ENCODE measurements at places on chromosomes 2 and 18. TPM values are rescaled to one million over a fixed set of nuclear protein-coding genes. Genes with fewer than 3 reads are reported as not detected.

The CELF4 gene
- total RNA-seq, result 0.10 TPM

The HTR2B gene
- total RNA-seq, result 0.08 TPM

The FOXD4L1 gene
- total RNA-seq, result 0.40 TPM

The RRM2 gene
- total RNA-seq, result 198 TPM

The RAB6C gene
- not detected for total RNA-seq

The TUBB6 gene
- 188 TPM for total RNA-seq

The KIF5C gene
- total RNA-seq, result 0.43 TPM

The LBX2 gene
- 4.2 TPM for total RNA-seq

The TTC39C gene
- total RNA-seq, result 11.3 TPM

The G6PC2 gene
- not detected for total RNA-seq

The LCT gene
- total RNA-seq, result 0.03 TPM

The REEP1 gene
- 0.67 TPM for total RNA-seq

The SERPINB10 gene
- total RNA-seq, result not detected

The FOXI3 gene
- total RNA-seq, result not detected

The CSRNP3 gene
- total RNA-seq, result not detected

The ETAA1 gene
- total RNA-seq, result 9.9 TPM

The LYG1 gene
- 1.4 TPM for total RNA-seq

The RAD51AP2 gene
- not detected for total RNA-seq

The RNU2-63P gene
- total RNA-seq, result not detected

The RAPH1 gene
- 6.4 TPM for total RNA-seq

The ARHGAP28 gene
- 0.07 TPM for total RNA-seq

The C2orf72 gene
- 7.9 TPM for total RNA-seq

The ITGA4 gene
- 2.0 TPM for total RNA-seq

The DAPL1 gene
- total RNA-seq, result not detected

The EML6 gene
- 1.0 TPM for total RNA-seq

The ALKAL2 gene
- total RNA-seq, result not detected

The ABCB11 gene
- 0.01 TPM for total RNA-seq

The IL1A gene
- total RNA-seq, result 0.16 TPM

The DHRS9 gene
- total RNA-seq, result 2.8 TPM

Measured in A549 treated with CORT108297 at 1 μM for 4 hours (cell line).